Epithelial cell of alveolus of lung (primary cell): ENCODE measurements at places on chromosomes 7 and 10. TPM values are rescaled to one million over a fixed set of nuclear protein-coding genes. Genes with fewer than 3 reads are reported as not detected.

ADIRF gene
- 2.7 and 24.5 TPM in 2 replicates for total RNA-seq

PRPS1L1 gene
- total RNA-seq, result not detected in 2 replicates

CALML3 gene
- total RNA-seq, result not detected in 2 replicates

HOXA13 gene
- not detected in 2 replicates for total RNA-seq

HPS1 gene
- 42.1 and 57.7 TPM in 2 replicates for total RNA-seq
